ENCODE measurements at places on chromosomes 2 and 18.

- DNase-seq: no peak
Measured at GRCh38 chr2:240277073-240277806, 136.8 kb upstream of the OTOS start.

DNA sequence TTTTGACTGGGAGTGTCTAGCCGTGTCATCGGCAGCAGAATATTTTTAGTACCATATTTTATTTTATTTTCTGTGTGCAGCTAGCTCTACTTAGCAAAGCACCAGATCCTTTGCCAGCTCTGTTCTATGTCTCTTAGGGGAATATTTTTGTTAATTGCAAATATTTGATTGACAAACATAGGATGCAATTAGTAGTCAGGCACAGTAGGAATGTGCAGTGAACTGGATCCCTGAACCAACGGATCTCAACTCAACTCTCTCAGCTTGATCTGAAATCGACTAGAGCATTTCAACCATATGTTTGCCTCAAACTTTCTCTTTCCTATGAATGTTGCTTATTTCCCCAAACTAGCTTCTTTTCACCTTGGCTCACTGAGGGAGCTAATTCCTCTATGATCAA lies 998.0 kb upstream of the FANCL start:
- DNase-seq: no peak

DNA sequence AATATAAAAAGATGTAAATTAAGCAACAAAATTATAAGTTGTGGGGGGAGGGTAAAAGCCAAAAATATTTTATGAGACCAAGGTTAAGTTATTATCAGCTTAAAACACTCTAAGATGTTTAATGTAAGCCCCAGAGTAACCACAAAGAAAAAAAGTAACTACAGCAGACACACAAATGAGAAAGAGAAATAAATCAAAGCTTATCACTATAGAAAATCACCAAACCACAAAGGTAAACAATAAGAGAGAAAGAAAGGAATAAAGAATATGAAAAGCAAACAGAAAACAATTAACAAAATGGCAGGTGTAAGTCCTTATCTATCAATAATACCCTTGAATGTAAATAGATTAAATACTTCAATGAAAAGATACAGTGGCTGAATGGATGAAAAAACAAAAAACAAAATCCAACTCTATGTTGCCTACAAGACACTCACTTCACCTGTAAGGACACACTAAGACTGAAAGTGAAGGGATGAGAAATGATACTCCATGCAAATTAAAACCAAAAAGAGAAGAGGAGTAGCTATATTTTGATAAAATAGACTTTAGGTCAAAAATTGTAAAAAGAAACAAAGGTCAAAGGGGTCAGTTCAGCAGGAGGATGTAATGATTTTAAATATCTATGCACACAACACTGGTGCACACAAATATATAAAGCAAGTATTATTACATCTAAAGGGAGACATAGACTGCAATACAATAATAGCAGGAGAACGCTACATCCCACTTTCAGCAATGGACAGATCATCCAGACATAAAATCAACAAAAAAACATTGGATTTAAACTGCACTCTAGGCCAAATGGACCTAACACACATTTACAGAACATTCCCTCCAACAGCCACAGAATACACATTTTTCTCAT lies 80.7 kb downstream of the PTPN2 start:
- no peak for DNase-seq

DNA sequence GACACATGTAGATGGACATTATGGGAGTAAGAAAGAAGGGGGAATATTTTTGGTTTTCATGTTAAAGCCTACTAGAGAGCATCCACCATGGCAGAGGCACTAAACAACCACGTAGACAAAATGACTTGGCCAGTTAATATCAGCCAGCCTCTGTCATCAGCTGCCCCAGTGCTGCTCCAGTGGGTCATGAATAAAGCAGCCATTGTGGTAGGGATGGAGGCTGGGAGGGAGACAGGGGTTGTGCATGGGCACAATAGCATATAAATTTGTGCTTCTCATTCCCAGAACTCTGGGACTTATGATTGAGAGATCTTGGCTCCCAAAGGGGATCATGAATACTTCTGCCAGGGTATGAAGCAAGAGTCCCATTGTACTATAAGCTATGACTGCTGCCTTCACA lies 31.1 kb upstream of the CXCR4 start:
- DNase-seq: no peak

DNA sequence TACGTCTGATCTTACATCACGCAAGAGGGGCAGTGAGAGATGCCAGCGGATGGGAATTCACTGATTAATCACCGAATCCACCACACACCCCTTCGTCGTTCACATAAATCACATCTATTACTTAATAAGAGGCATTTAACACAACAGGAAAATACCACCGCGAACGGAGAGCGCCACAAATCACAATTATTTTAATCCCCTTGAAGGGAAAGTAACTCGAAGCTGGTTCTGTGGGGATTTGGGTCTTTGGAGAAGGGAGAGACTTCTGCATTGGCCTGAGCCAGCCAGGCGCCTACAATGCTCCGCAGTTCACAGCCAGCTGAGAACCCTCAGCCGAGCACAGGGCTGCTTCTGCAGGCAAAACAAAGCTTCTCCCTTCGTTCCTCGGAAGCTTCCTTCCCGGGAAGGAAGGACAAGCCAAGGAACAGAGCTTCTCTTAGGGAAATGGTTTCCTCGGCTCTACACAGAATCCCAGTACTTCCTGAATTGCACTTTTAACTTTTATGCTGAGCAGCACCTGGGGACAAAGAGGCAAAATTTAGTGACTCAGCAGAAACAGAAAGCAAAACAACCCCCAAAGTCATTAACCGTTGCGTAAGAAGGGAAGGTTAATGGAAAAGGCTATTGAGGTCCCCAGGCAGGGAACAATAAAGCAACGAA lies at the start of gene LRP1B:
Gene LRP1B, minus strand, starts transcription at position 7 of the 660 bp plus-strand sequence. CDS start 287 bp downstream, outside the sequence.
- DNase-seq: no peak

DNA sequence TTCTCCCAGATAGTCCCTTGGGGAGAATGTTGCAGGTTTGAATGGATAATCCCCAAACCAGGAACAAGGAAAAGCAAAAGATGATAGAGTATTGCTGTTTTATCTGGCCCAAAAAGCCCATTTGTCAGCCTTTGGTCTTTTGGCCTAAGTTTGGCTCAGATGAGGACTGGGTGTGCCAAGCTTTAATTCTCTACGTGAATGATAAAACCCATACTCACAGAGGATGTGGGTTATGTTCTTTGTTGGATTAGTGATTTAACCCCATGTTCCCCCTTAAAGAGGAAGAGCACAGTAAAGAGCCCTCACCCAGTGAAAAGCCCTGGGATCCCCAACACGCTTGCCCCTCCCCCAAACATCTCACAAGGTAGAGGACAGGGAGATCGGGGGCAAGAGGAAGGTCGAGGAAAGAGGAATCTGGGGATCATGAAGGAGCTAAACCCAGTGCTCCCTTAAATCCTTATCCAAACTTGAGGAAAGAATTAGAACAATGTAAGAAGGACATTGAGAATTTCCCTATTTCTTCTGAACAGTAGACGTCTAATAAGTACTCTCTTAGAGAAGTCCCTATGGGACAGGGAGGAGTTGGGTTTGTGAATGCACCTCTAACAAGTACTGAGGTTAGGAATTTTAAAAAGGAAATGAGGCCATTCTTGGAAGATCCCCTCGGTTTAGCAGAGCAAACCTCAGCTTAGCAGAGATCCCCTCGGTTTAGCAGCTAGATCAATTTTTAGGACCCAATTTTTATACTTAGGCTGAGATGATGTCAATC lies 105.0 kb downstream of the HIBCH start:
- no peak for DNase-seq
